ENCODE measurements at places on chromosomes 16 and 17.
A peak's percentile ranks its signal among the peaks of the same experiment; 100 is the strongest.

GRCh38 chr16:31350275-31351005 lies 4.5 kb upstream of the ITGAX start:
- no peak for DNase-seq

DNA sequence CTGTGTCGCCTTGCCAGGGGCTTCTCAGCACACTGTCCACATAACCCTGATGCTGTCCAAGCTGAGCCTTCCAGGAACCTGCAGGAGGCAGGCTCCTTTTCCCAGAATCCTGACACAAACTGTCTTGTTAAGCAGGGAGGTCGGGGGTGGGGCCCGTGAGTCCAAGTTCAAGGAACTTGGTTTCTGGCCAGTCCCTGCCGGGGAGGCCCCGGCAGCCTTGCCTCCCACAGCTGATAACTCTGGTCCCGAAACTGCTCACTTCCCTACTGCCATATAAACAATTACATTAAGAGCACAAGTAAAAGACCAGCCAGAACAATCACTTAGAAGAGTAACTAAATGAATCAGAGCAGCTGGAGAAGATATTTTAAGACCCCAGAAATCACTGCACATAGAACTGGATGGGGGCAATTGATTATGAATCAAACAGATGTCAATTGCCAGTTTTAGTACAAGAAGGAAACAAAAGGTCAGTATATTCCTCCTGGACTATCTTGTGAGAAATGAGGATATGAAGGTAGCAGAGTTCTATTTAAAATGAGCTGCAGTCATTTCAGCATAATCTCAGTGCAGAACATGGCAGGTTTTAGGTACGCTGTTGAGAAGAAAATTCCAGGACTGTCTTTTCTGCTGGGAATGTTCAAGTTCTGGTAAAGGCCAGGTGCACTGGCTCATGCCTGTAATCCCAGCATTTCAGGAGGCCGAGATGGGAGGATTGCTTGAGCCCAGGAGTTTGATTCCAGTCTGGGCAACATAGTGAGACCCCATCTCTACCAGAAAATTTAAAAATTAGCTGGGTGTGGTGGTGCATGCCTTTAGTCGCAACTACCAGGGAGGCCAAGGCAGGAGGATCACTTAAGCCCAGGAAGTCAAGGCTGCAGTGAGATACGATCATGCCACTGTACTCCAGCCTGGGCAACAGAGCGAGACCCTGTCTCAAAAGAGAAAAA lies 169.8 kb downstream of the PITPNC1 start:
- DNase-seq: peak; percentile 26

DNA sequence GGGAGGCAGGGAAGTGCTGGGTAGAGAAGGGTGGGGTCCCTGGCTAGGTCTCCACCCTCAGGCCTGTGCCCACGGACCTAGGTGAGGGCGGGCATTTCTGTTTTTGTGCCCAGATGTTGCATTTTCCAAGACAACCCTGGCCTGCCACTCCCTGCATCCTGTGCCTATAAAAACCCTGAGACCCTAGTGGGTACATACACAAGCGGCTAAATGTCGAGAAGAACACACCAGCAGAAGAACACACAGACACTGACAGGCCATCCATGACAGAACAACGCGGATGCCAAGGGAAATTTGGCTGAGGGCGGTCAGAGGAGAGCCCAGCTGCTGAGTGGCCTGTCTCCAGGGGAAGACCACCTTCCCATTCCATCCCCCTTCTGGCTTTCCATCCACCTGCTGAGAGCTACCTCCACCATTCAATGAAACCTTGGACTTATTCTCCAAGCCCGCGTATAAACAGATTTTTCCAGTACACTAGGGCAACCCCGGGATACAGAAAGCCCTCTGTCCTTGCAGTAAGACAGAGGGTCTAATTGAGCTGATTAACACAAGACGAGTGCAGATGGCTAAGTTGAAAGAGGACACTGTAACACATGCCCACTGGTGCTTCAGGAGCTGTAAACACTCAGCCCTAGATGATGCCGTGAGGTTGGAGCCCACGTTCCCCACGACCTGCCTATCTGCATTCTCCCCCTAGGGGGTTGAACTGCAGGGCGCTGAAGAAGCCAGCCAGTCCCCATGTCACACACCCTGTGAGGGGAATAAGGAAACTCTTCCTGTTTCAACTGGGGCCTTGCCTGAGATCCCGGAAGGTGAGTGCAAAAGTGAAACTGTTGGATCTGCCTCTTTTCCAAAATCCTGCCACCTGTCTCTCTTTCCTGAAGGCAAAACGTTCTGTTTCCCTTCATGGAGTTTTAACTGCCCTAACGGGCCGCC lies 147.2 kb upstream of the COX10 start:
- no peak for DNase-seq

DNA sequence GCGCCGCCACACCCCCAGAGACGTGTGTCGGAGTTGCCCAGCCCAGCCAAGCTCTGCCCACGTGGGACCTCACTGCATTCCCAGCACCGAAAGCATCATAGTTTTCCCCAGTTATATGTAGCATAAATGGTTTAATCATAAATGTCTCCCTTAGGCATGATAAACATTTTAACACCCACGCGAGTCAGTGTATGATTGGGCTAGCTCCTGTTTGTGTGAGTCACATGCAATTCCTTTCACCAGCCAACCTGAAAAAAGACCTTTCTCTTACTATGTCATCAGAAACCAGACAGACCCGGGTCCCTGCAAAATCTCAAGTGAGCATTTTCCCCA lies 9.2 kb downstream of the TAF1C start:
- no peak for DNase-seq

DNA sequence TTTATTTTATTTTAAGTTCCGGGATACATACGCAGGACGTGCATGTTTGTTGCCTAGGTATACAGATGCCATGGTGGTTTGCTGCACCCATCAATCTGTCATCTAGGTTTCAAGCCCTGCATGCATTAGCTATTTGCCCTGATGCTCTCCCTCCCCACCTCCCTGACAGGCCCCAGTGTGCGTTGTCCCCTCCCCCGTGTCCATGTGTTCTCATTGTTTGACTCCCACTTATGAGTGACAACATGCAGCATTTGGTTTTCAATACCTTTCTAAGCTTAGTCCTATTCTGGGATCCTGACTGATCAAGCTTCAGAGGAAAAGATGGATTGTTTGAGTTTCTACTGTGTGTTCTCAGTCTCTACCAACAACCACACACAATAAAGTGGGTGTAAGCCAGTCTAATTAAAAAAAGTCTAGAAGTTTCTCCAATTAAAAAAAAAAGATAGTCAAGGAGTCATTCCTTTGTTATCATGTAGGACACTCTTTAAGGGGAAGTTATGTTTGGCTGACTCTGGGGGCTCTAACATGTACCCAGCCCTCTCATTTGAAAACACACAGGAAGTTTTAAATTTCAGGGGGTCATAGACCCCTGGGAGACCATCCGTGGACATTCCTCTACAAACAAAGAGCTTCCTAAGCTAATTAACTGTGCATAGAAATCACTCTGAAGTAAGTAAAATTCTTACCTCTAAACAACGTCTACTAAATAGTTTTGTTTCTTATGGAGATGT lies 66.3 kb upstream of the ADAMTS18 start:
- DNase-seq: no peak

DNA sequence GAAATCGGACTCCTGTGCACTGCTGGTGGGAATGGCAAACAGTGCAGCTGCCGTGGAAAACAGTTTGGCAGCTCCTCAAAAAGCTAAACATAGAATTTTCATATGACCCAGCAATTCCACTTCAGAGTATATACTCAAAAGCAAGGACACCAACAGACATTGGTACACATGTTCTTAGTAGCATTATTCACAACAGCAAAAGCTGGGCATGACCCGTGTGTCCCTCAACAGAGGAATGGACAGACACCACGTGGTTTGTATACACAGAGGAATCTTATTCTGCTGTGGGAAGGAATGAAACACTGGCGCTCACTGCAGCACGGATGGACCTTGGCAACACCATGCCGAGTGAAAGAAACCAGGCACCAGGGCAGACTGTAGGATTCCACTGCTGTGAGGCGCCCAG lies 16.0 kb downstream of the NPTX1 start:
- no peak for DNase-seq

DNA sequence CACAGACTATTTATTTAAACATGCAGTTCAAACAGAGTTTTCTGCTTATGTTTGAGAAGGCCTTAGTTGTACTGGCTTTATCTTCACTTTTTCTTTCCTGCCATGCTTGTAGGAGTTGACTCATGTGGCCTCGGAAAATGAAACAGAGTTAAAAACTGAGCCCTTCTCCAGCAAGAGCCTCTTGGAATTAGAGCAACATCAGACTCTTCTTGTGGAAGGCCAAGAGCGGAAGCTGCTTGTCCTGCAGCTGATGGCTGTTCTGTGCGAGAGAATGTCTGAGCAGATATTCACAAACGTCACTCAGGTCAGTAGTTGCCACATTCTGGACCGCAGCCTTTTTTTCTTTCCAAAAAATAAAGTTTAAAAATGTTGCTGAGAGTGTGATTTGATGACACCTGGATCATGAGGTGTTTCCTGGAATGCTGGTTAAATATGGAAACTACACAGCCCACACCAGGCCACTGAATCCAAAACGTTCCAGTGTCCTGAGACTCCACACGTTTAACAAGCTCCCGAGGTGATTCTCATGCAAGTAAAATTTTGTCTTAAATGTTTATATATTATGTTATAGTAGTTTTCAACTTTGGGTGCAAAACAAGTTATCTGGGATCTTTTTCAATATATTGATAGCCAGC lies 65.9 kb downstream of the TANGO6 start:
- DNase-seq: no peak

GRCh38 chr17:68993112-68993511 lies 37.9 kb upstream of the ABCA8 start:
- DNase-seq: no peak

- DNase-seq: no peak
These were observed 35.0 kb downstream of the SNX29 start for GRCh38 chr16:12011565-12011964.

DNA sequence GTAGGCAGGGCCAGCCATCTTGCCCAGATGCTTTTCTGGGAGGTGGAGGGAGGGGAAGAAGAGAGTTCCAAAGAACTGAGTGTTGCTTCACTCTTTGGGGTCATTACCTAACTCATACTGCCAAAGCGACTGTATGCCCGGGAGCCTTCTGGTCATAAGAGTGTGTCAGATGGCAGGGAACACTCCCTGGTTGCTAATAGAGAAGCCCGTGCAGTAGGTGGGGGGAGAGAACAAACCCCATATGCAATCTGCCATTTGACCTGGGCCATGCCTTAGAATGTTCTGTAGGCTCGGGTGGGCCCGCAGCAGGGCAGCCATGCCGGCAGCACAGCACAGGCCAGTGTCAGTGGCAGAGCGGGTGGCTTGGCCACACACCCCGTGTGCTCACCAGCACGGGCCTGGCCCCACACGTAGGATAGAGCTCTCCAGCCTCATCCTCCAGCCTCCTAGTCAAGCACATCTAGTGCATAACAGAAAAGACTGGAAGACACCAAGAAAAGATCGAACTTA lies 120.5 kb downstream of the SOCS1 start:
- DNase-seq: no peak
